ENCODE measurements at places on chromosomes 2 and 18. TPM values are rescaled to one million over a fixed set of nuclear protein-coding genes. Genes with fewer than 3 reads are reported as not detected.

DNA sequence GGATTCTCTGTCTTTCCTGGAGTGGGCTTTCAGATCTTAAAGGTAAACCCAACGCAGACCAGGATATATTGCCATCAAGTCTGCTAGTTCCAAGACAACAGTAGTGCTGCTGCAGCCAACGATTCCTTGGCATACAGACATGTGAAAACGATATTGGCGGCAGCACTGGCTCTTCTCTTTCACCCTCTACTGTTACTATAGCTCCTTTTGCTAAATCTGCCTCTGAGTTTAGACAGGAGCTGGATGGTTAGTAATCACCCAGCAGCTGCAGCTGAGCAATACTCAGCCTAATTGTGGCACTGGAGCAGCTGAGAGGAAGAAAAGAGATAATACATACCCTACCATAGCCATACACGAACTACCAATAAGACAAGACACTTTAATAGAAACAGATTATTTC lies 4.0 kb downstream of the YES1 start:
- no peak for DNase-seq

GRCh38 chr18:59640721-59641120 lies 56.5 kb downstream of the CCBE1 start:
- no peak for DNase-seq

DNA sequence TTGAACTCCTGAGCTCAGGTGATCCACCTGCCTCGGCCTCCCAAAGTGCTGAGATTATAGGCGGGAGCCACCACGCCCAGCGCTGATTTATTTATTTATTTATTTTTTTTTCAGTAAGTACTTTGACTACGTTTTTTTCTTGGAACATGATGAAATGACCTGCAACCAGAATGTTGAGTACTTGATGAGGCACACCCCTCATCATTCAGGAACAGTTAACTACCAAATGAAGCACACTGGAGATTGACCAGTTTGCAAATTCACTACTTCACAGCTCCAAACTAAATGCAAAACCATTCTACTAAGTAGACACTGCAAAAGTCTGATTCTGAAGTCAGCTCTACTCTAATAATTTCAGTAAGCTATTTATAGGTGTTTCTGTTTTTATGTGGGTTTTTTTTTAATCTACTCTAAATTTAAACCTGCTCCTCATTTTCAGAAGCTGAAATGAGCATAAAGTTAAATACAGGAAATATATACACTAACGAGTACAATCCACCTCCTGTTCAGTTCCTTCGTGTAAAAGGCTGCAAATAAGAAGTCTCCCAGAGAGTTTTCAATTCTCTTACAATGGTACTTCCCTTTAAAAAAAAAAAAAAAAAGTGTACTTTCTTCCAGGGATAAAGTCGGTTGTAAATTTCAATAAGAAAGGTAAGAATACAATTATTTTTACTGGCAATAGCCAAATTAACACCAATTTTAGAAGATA lies 1.4 kb downstream of the GFPT1 start:
- DNase-seq = no peak

GRCh38 chr2:86704459-86704971 lies 15.6 kb upstream of the RMND5A start:
- no peak for DNase-seq

CD8B gene
- 1.1 TPM for total RNA-seq

DNA sequence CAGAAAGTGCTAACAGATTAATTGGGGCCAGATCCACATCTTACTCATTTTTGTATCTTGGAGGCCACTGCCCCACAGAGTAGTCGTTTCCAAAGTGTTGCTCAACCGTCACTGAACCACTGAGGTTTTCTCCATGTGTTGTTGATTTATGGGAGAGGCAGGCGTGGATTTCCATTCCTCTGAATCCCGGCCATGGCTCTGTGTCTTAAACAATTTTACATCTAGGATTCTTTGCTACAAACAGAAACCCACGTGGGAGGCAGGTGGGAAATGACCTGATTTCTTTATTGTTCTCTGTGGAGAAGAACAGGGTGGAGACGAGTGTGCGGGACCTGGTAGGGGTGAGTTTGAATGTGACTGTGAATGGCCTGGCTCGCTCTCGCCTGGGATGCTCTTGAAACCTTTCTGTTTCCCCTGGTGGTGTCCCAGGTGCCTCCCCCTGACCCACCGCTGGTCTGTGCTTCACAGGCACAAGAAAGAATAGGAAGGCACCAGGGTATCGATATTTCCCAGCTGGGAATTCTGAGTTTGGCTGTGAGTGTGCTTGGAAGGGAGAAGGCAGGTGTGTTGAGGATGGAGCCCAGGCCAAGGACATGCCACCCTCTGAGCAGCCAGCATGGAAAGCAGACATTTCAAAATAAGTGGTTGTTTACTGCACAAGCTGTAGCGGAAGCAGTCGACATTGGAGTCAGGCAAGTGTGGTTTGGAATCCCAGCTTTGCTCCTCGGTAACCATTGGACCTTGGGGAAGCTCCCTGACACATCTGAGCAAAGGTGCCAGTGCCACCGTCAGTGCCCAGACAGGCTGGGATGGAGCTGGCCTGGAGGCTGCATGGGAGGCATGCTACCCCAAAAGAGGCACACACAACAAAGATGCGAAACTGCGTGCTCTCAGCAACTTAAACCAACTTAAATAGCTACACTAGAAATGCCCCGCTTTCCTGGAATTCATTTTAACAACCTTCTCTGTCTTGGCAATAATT lies 50.0 kb downstream of the LPIN1 start:
- DNase-seq = no peak

ZC3H6 gene
- total RNA-seq = 36.8 TPM

TNFRSF11A gene
- total RNA-seq = 1.3 TPM

SOX11 gene
- total RNA-seq = not detected

DNA sequence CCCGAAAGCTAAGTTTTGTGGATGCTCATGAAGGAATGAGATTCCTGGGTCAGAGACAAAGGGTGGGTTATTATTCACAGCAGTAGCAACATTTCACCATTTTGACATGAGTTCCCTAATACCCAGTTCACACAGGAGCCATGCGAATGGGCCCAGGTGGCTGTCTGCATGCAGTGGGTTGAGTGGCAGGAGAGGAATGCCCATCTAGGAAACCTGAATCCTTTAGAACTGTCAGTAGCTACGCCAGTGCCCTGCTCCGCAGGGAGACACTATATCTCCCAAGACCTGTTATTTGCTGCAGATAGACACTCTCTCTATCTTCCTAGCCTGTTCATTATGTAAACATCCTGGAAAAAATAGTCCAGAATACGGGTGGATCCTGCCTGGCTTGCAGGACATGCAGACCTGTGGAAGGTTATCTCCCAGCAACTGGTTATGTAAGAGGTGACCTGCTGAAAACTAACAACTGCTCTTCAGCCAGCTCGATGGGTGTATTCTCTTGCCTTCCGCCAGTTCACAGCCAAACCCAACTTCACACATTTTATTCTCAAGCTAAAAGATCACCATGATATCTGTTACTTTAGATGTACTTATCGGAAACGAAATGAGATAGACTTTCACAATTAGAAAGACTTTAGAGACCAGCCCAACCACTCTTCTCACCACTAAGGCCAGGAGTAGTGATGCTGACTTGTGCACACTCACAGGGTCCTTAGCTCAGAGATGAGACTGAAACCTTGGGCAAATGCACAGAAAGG lies 59.1 kb downstream of the MBP start:
- peak; percentile 28 for DNase-seq

GRCh38 chr2:122063716-122064115 lies 308.3 kb downstream of the TSN start:
- DNase-seq = no peak

DNA sequence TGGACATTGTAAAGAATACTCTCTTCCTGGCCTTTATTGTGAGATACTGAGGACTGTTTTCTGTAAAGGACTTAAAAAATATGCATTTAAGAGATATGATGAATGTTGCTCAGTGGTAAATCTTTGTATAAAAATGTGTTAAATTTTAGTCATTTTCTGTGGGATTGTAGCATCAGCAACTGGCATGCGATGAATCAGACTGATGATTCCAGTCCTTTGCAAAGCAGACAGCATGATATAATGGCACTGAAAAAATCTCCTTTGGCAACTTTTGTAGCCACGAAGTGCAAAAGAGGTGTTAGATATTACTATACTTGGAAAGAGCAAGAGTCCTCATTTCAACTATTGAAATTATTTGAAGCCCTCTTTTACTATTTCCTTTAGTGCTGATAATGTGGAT lies 678.7 kb downstream of the PLCL1 start:
- no peak for DNase-seq

DNA sequence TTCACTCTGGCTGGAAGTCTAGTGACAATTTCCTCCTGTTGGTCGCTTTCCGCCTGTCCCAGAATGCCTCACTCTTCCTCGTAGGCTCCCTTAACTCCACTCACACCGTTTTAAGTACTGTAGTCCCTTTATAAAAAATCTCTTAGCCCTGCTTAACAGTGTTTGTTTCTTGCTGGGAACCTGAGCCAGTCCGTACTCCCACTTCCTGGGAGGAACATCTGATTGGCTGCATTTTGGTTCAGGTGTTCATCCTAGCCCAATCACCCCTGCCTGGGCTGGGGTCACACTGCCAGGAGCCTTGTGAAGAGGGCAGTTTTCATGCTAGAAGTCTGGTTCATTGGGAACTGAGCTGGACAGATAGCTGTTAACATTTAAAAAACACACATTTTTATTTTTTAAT lies 25.6 kb upstream of the TOGARAM2 start:
- DNase-seq = no peak

KATNAL2 gene
- 0.94 TPM for total RNA-seq

DNA sequence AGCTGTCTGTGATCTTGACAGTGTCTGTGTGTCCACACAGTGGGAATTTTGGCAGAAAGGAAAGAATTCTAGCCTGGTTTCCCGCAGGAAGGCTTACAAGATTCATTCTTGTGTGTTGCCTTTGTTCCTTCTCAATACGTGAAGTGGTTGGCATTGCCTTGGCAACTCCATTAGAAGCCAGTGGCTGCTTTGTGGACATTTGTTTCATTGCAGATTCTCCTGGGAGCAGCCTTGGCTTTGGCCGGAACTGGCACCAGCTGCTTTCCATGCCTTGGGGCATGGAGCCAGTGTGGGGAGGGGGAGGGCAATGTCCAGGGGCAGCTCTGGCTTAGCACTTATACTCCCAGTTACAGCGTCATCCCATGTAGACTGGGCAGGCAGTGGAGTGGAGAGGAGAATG lies 39.4 kb downstream of the KIF5C start:
- no peak for DNase-seq

COL5A2 gene
- total RNA-seq = 1.2 TPM

GRCh38 chr18:59300676-59301285 lies 17.7 kb downstream of the CPLX4 start:
- DNase-seq = no peak

DNA sequence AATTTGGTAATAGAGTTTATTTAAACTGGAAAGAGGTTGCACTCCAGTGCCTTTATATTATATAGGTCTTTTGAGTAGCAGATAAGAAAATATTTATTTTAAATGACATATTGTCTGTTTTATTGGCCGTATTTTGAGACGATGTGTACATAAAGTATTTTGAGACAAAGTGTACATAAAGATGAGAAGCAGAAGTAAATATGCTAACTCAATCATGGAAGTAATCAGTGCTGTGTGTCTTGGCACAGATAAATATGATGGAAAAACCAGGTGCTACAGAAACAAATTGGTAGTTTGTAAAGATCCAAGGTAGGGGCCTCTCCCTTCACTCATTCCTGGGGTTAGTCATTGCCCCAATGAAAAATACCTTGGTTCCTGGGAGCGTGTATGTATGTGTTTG lies 382.9 kb downstream of the DSEL start:
- no peak for DNase-seq

- DNase-seq = no peak
Measured at GRCh38 chr2:190984595-190984994, 29.4 kb downstream of the STAT1 start.

GRCh38 chr2:188897096-188897495 lies 77.1 kb upstream of the COL3A1 start:
- DNase-seq = no peak

DNA sequence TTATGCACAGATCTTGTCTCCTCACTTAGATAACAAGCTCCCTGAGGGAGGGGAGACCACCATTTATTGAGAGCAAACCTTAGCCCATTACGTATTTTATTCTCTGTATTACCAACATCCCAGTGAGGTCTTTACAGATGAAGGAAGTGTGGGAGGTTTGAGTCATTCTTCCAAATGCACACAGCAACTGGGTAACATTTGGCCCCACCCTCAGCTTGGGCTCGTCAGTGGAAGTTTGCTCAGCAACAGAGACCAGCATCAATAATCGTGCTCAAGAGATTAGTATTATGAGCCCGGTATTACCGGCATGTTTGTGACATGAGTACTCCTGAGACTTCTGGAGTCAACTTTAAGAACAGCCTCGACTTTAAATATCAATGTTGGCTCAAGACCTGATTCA lies 168.6 kb downstream of the ETAA1 start:
- DNase-seq = no peak

SGPP2 gene
- total RNA-seq = 8.8 TPM

GRCh38 chr2:43032213-43033015 lies 194.0 kb downstream of the ZFP36L2 start:
- DNase-seq = no peak
